ENCODE measurements at places on chromosomes 3 and 15. TPM values are rescaled to one million over a fixed set of nuclear protein-coding genes. Genes with fewer than 3 reads are reported as not detected.

Gene RABL3
- total RNA-seq: 14.2 TPM

Gene MESP1
- 2.4 TPM for total RNA-seq

Gene CHST13
- 0.90 TPM for total RNA-seq

Gene LRRIQ4
- total RNA-seq: 0.43 TPM

Gene MME
- 2.8 TPM for total RNA-seq

Gene ALDH1L1
- total RNA-seq: 13.7 TPM

GRCh38 chr3:195587824-195588223 is 4.1 kb upstream of the APOD start:
- no peak for DNase-seq

DNA sequence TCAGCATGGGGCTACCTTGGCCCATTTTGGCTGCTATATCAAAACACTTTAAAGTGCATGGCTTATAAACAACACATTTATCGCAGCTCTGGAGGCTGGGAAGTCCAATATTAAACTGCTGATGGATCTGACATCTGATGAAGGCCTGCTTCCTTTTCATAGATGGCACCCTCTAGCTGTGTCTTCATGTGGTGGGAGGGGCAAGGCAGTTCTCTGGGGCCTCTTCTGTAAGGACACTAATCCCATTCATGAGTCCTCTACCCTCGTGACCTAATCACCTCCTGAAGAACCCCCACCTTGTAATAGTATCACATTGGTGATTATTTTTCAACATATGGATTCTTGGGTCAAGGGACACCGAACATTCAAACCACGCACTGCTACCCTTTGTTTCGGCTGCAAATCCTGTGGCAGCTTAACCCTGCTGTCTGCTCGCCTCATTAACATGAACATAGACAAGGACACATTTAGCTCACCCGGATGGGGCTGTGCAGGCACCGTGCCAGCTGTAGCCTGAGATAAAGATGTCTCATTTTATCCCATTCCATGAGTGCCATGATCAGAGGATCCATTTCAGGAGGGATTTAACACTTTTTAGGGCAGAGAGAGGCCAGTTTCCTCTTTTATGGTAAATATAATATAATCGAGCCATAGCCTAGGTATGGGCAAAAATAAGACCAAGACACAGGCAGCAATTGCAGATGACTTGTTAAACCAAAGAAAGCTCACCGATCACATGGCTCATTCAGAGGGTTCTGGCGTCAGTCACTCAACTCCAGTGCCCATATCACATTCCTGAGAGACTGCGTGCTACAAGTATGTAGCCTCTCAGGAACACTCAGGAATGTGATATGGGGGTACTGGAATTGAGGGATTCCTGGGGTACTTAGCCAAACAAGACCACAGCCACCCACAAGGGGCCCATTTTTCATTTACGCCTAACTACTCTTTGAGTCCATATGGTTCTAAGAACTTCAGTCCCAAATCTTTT is 251.1 kb upstream of the ST8SIA2 start:
- DNase-seq: no peak

DNA sequence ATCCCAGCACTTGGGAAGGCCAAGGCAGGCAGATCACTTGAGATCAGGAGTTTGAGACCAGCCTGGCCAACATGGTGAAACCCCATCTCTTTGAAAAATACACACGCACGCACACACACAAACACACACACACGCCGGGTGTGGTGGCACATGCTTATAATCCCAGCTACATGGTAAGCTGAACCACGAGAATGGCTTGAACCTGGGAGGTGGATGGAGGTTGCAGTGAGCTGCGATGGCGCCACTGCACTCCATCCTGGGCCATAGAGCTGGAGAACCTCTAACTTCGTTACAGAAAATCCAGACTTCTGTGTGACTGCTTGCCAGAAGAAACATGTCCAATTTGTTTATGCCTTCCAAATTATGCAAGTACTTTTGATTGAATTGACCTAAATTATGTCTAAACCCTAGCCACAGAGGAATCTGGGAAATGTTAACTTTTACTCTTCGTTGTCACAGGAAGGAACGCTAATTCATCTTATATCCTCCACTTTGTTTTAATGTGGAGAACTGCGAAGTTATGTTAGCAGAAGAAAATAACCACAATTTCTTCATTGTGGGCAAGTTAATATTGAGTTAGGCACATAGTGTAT is 21.7 kb downstream of the TRIM59 start:
- no peak for DNase-seq

DNA sequence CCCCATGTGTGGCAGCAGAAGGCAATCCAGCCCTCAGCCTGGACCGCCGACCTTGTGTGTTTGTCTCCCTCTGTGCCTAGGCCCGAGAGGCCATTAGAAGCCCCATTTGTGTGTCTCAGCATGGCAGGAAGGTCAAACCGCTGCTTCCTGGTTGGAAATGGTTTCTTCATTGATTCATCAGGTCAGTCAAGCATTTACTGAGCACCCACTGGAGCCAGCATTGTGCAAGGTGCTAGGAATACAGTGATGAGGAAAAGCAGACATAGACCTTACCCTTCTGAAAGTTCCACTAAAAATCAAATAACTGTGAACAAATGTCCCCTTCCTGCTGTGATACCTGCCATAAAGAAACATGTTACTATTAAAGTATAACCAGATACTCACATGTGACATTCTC is 265.9 kb upstream of the CTDSPL start:
- no peak for DNase-seq

DNA sequence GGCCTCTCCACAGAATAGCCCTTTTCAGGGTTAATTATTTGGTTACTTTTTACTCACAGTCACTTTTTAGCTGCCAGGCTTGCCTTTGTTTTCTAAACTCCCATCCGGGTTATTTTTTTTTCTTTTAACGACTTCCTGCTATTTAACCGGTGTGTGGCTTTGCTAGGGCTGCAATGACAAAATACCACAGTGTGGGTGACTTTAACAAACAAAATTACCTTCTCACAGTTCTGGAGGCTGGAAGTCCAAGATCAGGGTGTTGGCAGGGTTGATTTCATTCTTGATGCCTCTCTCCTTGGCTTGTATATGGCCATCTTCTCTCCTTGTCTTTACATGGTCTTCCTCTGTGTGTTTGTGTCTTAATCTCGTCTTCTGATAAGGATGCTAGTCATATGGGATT is 91.5 kb downstream of the IL1RAP start:
- DNase-seq: no peak

DNA sequence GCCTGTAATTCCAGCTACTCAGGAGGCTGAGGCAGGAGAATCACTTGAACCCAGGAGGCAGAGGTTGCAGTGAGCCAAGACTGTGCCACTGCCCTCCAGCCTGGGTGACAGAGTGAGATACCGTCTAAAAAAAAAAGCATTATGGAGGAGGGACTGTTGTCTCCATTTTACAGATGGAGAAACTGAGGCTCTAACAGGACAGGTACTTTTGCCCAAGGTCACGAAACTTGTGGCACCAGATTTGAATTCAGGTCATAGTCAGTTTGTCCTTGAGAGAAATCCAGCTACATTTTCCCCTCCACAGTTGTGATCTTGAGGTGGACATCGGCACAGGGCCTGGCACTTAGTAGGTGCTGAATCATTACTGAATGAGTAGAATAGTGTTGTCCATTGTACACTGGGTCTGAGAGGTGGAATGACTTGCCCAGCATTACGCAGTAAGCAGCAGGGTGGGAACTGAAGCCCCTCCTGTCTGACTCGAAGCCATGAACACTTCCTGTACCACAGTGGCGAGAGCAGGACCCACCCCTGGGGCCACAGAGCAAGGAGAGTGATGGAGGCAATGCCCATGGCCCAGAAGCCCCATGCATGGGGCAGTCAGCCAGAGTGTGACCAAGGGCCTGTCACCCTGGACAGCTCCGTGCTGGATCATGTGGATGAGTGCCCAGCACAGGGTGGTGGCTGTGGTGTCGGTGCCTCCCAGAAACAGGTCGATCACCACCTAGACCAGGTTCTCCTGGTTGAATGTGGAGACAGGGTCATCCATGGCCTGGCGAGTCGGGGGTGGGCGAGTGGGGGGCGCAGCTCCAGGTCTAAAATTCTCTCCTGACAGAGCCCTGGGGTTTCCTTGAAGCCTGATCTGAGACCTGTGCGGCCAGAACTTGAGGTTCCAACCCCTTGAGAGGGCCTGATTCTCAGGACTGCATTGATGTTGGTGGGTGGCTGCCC is 20.4 kb upstream of the PARL start:
- DNase-seq: no peak

DNA sequence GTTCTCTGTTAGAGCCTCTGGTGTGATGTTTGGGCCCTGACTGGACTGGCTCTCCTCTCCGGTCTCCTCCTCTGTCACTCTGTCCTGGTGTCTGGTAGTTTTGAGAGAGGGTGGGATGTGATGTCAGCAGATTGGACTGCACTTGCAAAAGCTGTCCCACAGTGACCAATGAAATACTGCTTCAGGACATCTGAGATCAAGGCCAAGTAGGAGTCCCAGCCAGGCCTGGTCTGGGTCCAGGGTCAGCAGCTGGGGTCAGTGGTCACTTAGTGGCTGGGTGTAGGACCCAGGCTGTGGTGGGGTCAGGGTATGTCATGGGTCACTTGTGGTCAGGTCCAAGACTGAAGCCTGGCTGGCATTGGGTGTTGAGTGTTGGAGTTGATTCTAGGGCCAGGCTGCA is 20.9 kb downstream of the ALDH1L1 start:
- no peak for DNase-seq

DNA sequence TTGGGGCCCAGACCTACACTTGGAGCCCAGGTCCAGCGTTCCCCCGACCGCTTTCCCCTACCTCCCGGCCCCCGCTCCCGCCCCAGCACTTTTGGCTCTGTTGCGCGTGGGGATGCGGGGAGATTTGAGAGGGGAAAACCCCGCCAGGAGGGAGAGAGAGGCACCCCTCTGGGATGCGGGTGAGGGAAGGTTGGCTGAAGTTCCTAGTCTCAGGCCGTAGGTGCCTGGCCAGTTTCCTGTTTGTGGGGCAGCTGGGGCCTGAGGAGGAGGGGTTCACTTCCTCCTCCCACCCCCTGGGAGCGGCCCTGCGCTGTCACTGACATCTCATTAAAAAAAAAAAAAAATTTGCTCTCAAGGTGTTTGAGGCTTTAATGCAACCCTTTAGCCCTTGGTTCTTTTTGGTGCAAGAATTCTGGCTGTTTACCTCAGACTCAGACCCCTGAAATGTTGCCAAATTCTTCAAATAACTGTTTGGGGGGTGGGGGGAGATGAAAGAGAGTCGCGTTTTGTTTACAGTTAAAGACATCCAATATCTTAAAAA is 2.6 kb downstream of the FAM43A start:
- no peak for DNase-seq

DNA sequence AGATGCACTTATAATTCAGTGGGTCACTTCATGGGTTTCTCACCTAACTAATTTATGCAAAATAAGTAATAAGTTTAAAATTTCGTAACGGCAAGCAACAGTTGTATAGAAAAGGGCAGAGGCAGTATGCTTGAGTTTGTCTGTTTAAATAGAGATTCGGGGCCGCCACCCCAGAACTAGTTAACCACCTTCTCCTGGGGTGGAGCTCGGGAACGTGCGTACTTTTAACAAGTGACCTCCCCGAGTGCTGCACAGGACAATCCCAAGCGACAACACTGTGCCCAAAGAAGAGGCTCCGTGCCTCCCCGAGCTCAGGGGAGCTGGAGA is 439 bp downstream of the SSR3 start:
- no peak for DNase-seq

- no peak for DNase-seq
Observed at GRCh38 chr3:196506687-196507086, 3.1 kb upstream of the RNF168 start.

DNA sequence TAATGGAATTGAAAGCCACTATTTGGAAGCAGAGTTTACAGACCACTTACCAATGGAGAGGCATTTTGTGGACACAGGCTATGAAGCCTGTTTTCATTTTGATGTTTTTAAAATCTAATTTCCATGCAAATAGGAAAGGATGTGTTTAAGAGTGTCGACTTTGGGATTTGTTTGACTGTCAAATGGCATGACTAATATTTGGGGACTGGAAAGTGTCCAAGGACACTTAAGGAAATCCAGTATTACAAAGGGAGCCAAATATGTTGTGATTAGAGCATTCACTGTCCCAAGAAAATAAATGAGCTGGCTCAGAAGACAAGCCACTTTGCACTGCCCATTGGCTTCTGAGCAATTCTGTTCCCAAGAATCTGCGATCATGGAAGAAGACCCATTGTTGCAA is 34.0 kb upstream of the SLC6A11 start:
- DNase-seq: peak; percentile 21

DNA sequence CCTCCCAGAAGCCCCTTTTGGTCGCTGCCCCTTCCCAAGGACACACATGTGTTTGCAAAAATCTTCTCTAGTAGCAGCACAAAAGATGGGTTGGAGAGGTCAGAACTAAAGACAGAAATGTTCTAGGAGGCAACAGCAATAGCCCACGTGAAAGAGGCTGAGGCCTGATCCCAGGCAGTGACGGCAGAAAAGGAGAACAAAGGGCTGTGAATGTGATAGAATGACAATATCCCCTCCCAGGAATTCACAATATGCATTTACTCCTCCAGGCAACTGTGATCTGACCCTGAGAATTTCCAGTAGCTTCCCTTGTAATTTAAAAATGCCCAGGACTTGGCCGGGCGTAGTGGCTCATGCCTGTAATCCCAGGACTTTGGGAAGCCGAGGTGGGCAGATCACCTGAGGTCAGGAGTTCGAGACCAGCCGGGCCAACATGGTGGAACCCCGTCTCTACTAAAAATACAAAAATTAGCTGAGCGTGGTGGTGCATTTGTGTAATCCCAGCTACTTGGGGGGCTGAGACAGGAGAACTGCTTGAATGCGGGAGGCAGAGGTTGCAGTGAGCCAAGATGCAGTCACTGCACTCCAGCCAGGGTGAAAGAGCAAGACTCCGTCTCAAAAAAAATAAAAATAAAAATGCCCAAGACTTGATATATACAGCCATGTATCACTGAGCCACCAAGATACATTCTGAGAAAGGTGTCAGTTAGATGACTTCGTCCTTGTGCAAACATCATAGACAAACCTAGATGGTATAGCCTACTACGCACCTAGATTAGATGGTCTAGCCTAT is 43.6 kb upstream of the PIAS1 start:
- no peak for DNase-seq

- no peak for DNase-seq
Observed at GRCh38 chr15:31498329-31498728, 171.7 kb downstream of the KLF13 start.

GRCh38 chr3:124601190-124601589 is 129.1 kb upstream of the UMPS start:
- DNase-seq: no peak

DNA sequence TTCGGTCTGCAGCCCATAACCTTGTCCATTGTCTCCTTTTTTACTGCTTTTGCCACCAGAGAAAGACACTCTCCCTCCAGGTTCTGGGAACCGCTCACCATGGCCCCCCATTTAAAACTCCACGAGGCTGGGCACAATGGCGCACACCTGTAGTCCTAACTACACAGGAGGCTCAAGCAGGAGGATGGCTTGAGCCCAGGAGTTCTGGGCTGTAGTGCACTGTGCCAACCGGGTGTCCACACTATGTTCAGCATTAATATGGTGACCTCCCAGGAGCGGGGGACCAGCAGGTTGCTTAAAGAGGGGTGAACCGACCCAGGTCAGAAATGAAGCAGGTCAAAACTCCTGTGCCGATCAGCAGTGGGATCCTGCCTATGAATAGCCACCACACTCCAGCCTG is 28.0 kb upstream of the IDH2 start:
- DNase-seq: no peak

GRCh38 chr15:67899596-67900283 is 59.9 kb upstream of the RNU6-1 start:
- DNase-seq: no peak

Data from right atrium auricular region (tissue), 2 donors.